ENCODE measurements at places on chromosomes 5 and 9.

GRCh38 chr5:132528021-132528420 lies 15.3 kb downstream of the IL5 start:
- DNase-seq: no peak

DNA sequence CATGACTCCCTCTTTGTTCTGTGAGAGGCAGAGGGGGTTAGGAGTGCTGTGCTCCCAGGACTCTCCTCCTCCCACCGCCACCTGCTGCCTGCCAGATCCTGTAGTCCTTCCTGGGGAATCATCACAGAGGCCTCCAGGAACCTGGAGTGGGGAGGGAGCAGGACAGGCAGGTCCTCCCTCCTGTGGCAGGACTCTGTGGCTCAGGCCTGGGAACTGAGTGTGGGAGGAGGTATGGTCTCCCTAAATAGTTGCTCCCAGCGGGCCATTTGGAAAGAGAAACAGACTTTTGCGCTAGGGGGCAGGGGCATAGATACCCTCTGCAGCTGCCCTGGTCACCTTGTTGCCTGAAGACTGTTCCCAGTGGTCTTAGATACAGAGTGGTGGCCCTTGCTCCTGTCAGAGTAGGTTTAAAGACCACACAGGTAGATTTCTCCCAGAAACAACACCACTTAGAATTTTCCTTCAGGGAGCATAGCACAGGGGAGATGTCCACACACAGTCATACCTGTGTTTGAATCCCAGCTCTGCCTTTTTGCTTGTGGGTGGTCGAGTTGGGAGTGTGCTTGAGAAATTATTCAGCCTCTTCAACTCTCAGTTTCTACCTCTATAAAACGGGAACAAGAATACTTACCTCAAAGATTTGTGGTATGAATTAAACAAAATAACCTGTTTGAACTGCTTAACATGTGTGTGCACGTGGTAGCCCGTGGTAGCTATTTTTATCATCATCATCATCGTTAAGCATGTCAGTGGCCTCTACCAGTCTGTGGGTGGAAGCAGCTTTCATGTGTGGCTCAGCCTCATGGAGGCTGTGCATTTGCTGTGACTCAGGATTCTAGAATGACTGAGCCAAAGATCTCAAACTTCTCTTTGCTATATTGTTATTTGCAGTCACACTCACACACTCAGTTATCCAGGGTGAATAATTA lies 55.8 kb downstream of the SLC22A5 start:
- DNase-seq: peak; percentile 56

DNA sequence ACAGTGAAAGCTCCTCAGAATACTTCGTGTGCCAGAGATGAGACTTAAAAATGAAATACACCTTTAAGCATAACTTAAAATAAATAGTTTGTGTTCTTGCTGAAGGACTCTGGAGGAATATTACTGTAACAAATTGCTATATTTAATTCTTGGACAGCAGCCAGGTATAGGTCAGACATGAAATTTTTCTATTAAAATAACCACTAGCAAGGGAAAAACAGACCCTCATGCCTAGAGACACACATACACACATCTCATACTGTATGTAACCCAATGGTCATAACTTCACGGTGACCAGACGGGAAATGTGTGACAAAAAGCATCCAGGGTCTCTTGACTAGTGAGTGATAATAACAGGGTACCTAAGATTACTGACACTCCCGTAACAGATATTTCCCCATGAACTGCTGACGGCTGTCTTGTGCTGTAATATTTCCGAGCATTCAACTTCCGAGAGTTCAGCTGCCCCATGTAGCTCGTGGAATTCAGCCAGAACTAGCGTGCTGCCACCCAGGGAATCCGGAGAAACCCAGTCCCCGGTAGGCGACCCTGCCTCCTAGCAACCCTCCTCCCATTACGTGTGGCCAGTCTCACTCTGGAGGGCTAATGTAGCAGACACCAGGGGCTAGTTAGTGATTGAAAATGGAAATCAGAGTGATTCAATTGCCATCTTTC lies 2295.1 kb upstream of the WWC1 start:
- DNase-seq: no peak

GRCh38 chr5:52656569-52657246 lies 131.0 kb upstream of the ITGA1 start:
- DNase-seq: no peak

DNA sequence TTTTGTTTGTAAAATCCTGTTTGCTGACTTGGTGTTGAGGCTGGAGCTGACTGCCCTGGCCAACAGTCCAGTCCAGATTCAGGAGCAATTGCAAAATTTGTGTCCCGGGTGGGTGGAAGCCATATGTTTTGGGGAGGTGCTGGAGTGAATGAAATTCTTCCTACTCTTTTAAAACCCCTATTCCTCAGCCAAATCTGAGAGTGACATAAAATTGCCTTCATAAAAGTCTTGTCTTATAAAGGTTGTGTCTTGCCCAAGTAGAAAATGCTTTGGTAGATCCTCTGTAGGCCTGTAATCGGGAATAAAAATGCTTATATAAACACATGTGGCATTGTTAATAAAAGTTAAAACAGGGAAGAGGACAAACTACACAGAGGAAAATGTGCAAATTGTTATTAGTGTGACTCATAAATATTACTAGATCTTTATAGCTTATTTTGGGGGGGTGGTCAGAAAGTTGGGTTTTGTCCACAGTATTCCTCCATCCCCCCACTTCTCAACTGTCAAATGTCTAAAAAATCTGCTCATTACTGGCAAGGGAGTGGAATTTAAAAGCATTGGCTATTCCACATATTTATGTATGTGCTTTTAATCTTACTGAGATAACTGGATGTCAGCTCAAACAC lies 45.6 kb downstream of the NNT start:
- DNase-seq: no peak

- no peak for DNase-seq
Observed at GRCh38 chr5:139650031-139650688, 2.0 kb downstream of the CXXC5 start.

DNA sequence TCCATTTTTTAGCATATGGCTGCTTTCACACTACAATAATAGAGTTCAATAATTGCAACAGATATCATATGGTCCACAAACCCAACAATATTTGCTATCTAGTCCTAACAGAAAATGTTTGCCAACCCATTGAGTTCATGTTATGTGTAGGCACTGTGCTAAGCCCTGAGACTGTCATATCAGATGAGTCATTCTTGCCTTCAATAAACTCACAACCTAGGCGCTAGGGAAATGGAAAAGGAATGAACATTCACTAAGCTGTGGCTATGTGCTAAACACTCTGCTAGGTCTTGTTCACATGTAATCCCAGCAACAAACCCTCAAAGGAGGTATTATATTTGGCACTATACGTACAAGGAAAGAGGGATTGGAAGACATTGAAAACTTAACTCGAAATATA lies 8.4 kb upstream of the TIMD4 start:
- DNase-seq: no peak

- no peak for DNase-seq
Observed at GRCh38 chr9:23825700-23826099, 340 bp downstream of the ELAVL2 start.

DNA sequence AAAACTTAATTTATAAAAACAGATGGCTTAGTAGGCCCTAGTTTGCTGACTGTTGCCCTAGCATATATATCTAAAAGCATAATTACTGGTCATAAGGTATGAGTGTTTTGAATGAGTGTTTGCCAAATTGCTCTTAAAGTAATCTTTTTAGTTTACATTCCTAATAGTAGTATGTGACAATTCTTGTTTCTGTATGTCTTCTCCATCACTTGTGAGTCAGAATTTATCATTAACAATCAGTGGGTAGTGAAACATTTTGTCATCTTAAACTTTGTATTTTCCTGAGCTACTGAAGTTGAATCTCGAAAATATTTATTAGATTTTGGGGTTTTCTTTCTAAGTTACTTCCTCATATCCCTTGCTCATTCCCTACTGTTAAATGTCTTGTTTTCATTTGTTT lies 49.6 kb downstream of the APC start:
- DNase-seq: no peak

- DNase-seq: no peak
Observed at GRCh38 chr9:122076117-122076516, 17.0 kb downstream of the TTLL11 start.

DNA sequence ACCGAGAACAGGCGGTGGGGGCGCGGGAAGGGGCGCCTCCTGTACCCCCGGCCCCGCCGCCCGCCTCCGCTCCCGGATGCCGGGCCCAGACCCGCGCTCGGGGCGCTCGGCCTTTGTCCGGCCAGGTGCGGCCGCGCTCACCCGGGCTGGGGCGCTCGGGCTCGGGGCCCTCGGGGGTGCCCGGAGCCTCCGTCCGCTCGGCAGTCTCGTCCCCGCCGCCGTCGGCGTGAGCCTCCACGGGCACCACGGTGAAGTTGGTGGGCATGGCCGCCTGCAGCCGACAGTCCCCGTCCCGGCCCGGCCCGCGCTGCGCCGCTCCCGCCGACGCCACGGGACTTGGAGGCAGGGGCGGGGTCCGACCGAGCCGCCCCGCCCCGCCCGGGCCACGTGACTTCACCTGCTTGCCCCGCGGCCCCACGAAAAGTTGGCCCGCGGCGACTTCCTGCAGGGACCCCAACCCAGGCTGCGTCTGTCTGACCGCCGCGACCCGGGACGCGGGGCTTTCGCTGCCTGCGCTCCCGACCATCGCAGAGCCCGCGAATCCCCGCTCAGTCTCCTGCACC lies at the start of gene SLC12A7:
TSS of gene SLC12A7 (minus strand) at position 337 of the 563 bp plus-strand sequence. CDS start at position 265, 72 bp downstream.
- peak; percentile 51 for DNase-seq

DNA sequence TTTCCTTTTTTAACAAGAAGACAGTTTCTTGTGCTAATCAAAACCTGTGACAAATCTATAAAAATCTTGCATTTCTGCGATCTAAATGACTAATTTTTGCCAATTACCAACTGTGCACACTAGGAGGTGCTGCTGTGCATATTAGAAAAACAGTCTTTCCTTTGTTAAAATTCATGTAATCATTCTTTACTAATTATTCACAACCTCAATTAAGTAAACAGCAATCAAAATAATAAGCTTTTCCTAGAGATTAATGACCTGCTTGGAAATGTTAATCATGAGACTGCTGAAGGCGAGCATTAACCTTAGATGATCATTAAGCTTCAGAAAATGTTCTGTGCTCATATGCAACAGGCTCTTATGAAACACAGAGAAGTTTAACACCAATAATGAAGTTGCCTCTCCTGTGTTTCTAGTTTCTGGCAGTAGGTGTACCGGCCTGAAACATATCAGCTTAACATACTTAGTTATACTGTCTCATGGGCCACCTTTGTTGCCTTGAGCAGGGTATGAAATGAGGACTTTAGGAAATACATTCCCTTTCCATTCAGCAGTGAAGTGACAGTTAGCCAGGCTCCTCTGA lies 17.7 kb downstream of the RFESD start:
- peak; percentile 28 for DNase-seq

DNA sequence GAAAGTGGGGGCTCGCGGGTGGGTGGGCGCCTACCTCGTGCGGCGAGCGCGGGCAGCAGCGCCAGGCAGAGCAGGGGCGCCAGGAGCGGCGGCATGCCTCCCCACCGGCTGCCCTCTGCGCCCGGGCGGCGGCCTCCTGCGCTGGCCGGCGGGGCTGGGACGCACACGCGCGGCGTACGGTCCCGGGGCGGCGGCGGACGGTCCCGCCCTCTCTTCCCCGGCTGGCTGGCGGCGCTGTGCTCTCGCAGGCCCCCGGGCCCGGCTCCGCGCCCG lies 220 bp downstream of the NOTCH1 start:
- DNase-seq: no peak

- DNase-seq: peak; percentile 20
Observed at GRCh38 chr5:109688630-109688969, 1.1 kb upstream of the MAN2A1 start.

GRCh38 chr5:180303226-180304015 lies 11.5 kb upstream of the MAPK9 start:
- DNase-seq: no peak

GRCh38 chr9:121141306-121141705 lies 60.4 kb downstream of the RAB14 start:
- no peak for DNase-seq

- DNase-seq: no peak
Observed at GRCh38 chr9:127635201-127635735, 23.2 kb downstream of the STXBP1 start.

- DNase-seq: no peak
Observed at GRCh38 chr5:643811-644271, 31.7 kb downstream of the CEP72 start.

- DNase-seq: no peak
Observed at GRCh38 chr5:8239646-8240045, 370.7 kb downstream of the MTRR start.

DNA sequence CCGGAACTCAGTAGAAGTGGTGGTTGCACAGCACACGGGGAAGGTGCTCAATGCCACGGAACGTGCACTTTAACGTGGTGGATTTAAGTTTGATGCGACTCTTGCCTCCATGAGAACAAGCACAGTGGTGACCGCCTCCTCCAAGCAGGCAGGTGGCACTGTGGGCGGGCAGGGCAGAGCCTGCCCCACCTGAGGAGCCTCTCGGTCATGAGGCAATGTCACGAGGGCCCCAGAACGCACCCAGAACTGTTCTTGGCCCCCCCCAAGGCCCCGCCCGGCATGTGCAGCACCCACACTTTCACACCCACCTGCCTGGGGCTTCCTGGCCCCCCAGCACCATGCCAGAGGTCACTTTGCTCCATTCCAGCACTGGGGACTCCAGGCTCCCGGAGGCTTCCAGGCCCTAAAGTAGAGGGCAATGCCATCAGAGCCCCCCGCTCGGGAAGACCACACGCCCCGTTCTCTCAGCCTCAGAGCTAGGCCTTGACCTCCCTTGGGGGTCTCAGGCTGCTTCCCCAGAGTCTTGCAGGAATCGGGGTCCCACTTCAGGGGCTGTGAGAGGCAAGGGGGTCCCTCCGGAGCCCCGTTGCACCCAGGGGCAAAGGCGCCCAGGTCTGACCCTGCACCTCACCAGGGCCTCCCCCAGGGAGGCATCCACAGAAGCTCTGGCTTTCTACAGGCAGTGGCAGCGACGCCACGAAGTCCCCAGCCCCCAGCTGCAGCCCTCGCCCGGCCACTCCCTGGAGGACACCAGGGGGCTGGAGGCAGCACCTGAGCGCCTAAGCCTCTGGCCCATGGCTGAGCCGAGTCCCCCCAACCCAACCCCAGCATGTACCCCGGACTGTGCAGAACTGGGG lies 14.0 kb downstream of the CCDC187 start:
- no peak for DNase-seq

DNA sequence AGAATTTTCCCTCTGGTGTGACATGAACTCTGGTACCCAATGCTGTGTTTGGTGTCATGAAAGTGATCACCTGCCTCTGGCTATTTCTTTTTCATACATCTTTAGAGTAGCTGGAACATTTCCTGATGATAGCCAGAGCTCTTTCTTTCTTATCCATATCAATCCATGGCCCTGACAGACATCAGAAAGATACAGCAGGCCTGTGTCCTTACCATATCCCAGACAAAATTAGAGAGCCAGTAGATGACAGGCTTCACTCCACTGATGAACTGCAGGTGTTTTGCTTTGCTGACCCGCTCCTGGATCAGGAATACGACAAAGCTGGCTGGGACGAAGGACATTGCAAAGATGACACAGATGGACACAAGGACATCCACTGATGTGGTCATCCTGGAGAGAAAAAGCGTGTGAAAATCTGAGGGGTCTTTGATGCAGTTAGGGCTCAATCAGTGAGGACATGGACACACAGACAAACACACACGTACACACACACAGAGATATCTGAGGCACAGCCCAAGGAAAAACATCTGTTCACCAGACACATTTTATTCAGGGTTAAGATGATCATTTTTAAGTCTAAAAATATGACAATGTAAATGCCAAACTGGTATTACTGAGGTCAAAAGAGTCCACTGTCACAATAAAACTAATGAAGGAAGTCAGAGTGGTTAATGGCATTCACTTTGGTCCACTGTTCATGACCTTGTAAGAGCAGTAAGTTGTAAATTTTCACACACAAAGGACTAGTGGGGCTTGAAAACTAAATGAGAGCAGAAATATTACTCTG lies 34.5 kb downstream of the NIPSNAP3B start:
- no peak for DNase-seq
